EL (cell line): ENCODE measurements at places on chromosomes 1 and 21.
A peak's percentile ranks its signal among the peaks of the same experiment; 100 is the strongest.

DNA sequence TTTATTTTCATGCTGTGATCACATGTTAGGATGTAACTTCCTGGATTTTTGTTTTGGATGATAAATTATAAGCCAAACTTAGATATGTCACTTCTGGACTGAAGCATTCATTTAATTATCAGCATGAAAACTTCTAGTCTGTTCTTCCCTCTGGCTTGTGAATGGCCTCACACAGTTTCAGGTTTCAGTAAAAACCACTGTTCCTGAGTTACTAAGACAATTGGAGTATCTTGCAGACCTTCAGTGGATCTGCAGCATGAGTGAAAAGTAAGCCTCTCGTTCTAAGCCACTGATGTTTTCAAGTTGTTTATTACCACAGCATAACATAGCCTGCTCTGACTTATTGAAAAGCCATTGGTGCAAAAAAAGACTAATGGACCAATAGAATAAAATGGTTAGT is 55.3 kb upstream of the RGS21 start:
- DNase-seq = no peak

GRCh38 chr1:212367474-212368072 is 47.1 kb downstream of the PACC1 start:
- DNase-seq = no peak

GRCh38 chr1:185595835-185596667 is 138.1 kb upstream of the HMCN1 start:
- peak; percentile 24 for DNase-seq

DNA sequence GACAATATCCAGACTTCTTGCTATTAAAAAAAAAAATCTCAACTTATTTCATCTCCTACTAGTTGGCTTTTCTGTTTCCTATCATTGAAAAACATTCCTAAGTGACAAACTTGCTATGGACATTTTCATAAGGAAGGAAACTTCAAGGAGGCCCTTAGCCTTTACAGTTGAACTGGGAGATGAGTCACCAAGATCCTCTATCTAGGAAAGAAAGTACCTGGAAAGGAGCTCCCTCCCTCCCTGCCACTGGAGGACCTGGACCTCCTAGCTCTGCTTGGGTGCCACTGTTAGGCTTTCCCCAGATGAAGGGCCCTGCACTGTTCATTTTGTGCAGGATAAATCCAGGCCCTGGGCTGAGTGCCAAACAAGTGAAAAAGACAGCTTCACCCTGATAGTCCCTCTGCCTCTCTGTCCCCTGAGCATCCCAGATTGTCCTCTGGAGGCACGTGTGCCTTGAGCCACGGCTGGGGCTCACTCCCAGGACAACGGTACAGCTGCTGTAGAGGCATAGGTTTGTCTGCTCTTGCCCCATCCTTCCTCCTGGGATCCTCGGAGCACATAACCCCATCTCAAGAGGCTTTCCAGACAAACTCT is 40.2 kb upstream of the SOX13 start:
- no peak for DNase-seq

GRCh38 chr21:42775891-42776290 is 103.4 kb downstream of the WDR4 start:
- DNase-seq = no peak

DNA sequence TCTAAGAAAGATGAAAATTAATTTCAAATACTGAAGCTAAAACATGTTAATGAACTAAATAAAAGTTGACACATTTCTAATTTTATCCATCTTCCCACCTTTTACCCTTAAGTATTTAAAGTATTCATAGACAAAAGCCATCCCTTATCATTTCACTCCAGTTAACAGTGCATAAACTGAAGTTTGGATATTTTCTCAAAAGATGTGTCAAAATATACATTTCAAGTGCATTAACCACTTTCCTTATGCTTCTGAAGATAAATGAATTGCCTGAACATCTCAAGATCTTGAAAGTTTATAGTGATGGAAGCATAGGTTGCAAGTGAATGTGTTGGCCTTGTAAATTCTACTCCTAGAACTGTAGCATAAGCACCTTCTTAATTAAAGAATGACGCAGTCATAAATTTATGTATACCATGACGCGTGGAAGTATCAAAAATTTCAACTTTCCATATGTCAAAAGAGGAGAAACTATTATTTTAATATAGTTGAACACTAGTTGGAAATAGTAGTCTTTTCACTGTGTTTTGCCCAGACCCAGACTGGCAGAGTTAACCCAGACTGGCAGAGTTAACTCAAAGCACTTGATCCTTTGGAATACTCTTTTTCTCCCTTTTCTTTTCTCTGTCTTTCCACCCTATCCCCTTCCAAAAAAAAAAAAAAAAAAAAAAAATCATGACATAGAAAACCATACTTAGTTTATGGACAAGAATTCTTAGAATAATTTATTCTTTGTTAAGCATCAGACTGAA is 282.6 kb upstream of the C1orf105 start:
- DNase-seq = no peak

GRCh38 chr1:54248966-54249365 is 49.0 kb downstream of the MRPL37 start:
- DNase-seq = no peak

- DNase-seq = peak; percentile 96
Observed at GRCh38 chr1:25568834-25569596, 25.6 kb downstream of the LDLRAP1 start.

DNA sequence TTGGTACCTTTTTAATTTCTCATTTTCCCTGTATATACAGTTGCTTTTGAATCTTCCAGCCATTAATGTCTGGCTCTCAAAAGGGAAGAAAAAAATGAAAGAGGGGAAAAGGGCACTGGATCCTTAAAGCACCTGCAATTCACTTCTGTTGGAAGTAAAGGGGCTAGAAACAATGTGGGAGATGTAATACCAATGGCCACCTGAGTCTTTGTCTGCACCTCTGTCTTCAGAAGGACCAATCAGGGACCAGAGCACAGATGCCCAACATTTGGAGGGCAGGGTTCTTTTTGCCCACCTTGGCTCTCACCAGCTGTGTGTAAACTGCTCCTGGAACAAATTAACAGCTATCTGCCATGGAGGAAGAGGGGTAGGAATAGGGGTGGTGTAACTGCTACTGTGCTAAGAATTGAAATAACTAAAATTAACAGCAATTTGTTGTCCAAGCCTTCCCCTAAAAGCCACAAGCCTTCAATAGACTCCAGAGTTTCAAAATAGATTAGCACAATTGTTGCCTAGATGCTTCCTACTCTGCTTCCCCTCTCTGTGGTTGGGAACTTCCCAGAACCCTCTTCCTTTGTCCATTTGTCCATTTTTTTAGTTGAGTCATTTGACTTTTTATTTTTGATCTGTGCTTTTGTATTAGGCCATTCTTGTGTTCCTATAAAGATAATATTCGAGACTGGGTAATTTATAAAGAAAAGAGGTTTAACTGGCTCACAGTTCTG is 11.5 kb upstream of the LRRC8B start:
- no peak for DNase-seq

DNA sequence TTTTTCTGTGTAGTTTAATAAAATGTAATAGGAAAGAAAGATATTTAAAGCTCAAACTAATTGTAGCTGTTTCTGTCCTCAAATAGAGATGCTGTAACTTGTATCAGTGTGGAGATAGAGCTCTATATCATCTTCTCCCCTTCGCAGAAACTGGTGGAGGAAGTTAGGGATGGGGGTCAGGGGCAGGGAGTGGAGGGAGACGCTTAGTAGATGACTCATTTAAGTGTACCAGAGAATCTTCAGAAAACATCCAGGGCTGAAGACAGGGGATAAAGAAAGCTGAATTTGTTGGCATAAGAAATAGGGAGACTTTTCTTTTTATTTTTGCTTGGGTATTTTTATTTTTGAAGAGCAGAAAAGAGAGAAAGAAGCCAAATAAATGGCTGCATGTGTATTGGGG is 282.6 kb upstream of the DPYD start:
- peak; percentile 79 for DNase-seq
